Activated CD8-positive, alpha-beta memory T cell treated with anti-CD3 and anti-CD28 coated beads, Interleukin-2, amount 10 ng/mL, durations not matched to agents 7 days and 5 days (primary cell): ENCODE measurements at places on chromosomes 11 and 22. TPM values are rescaled to one million over a fixed set of nuclear protein-coding genes. Genes with fewer than 3 reads are reported as not detected.

GRCh38 chr11:34632105-34632791 is 11.4 kb downstream of the EHF start:
- DNase-seq, result no peak

DNA sequence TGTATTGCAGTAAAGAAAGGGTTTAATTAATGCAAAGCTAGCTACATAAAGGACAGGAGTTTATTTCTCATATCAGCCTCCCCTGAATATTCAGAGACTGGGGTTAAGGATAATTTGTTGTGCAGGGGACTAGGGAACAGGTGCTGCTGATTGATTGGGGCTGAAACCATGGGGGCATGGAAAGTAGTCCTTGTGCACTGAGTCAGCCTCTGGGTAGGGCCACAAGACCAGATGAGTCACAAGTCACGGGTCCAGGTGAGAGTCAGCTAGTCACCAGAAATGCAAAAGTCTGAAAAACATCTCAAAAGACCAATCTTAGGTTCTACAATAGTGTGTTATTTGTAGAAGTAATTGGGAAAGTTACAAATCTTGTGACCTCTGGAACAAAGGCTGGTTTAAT is 32.9 kb upstream of the SYT13 start:
- no peak for DNase-seq

GRCh38 chr11:77435972-77436371 is 37.9 kb downstream of the PAK1 start:
- no peak for DNase-seq

DNA sequence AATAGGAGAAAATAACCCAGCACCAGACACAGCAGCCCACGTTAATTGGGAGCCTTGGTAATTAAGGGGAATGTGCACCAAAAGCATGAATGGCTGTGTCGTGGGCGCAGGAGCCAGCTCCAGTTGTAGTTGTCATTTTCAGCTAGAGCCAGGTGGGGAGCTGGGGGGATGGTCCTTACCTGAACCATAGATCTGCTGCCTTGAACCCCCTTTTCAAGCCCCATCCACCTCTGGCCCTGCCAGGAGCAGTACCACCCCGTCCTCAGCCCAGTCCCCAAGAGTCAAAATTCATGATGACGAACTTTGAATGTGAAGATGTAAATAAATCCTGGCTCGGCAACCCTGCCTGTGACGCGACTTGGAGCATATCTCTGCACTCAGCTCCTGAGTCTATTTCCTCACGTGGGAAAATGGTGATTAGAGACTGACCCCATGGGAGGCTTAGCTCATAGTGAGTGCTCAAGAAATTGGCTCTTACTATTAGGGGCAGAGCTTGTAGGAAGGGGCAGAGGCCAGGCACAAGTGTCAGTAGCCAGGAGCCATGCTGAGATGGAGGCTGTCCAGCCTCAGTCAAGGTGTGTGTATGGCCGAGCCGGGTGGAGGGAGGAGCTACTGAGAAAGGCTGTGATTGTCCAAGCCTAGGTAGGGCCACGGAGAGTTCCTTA is 794 bp upstream of the FXYD6 start:
- DNase-seq, result no peak

DNA sequence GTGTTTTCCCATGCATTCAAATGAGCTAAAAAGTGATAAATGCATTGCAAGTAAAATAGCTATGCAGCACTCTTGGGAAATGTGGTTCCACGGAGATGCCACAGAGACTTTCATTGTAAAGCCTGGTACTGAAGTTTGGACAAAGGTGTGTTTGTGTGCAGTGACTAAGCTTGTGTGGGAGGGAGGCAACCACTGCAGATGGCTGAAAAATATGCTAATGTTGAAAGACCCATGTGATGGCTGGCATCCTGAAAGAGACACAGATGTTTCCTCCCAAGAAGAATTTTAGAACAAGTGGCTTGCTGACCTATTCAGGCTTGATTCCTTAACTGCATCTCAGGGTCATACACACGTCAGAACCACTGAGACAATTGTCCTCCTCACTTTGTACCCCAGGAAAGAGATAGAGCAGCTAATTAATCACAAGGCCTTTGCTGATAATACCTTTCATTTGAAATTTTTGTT is 73.8 kb downstream of the FAM76B start:
- DNase-seq, result no peak

- DNase-seq, result no peak
Measured at GRCh38 chr11:11461473-11461872, 108.4 kb upstream of the CSNK2A3 start.

- no peak for DNase-seq
Measured at GRCh38 chr22:16958475-16958874, 49.5 kb downstream of the GAB4 start.

GRCh38 chr11:65851083-65851579 is 6.8 kb downstream of the CFL1 start:
- peak; percentile 52 for DNase-seq

GRCh38 chr11:31030138-31030792 is 339.3 kb downstream of the DCDC1 start:
- DNase-seq, result no peak

DNA sequence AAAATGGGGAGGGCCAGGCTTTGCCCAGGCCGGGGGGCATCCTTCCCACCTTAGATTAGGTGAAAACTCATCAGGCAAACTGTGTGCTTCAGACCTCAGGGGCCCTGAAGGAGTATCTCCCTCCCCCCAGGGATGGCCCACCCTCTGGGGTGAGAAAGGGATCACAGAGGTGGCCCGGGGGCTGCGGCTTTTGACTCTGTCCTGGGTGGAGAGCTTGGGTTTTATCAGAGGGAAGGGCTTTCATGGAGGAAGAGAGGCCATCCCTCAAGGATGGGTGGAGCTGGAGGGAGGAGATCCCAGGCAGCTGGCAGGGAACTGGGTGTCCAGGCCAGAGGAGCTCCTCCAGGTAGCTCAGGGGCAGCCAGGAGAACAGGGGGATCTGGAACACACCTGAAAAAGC is 3.1 kb upstream of the PPP2R5B start:
- DNase-seq, result no peak

- no peak for DNase-seq
Measured at GRCh38 chr11:117217141-117218084, 14.5 kb downstream of the PCSK7 start.

DNA sequence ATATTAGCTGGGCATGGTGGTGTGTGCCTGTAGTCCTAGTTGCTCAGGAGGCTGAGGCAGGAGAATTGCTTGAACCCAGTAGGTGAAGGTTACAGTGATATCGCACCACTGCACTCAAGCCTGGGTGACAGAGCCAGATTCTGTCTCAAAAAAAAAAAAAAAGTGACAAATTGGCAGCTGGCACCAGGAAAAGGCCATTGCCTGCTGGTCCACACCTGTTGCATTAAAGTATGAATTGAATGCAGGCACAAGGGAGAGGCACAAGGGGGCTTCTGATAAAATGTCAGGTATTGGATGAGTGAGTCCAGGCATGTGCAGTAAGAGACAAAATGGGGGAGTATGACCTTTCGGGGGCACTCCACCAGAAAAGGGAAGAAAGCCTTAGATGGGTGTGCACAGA is 28.2 kb downstream of the ZNF70 start:
- DNase-seq, result no peak

GRCh38 chr22:23067691-23068090 is 2.6 kb upstream of the GNAZ start:
- DNase-seq, result no peak

DNA sequence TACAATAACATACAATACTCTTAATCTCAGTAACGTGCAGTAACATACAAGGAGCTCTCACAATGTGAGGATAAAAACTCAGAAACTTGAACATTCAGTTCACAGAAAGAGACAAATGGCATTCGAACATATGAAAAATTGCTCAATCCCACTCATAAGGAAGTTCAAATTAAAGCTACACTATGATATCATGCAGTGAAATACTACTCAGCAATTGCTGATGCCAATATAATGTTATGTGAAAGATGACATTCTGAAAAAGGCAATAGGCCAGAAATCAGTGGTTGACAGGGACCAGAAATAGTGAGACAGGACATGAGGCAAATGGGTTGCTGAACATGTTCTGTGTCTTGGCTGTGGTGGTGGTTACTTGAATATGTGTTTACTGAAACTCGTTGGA is 33.7 kb upstream of the PITPNB start:
- DNase-seq, result no peak

GRCh38 chr11:73416786-73417185 is 40.6 kb downstream of the RELT start:
- no peak for DNase-seq

DNA sequence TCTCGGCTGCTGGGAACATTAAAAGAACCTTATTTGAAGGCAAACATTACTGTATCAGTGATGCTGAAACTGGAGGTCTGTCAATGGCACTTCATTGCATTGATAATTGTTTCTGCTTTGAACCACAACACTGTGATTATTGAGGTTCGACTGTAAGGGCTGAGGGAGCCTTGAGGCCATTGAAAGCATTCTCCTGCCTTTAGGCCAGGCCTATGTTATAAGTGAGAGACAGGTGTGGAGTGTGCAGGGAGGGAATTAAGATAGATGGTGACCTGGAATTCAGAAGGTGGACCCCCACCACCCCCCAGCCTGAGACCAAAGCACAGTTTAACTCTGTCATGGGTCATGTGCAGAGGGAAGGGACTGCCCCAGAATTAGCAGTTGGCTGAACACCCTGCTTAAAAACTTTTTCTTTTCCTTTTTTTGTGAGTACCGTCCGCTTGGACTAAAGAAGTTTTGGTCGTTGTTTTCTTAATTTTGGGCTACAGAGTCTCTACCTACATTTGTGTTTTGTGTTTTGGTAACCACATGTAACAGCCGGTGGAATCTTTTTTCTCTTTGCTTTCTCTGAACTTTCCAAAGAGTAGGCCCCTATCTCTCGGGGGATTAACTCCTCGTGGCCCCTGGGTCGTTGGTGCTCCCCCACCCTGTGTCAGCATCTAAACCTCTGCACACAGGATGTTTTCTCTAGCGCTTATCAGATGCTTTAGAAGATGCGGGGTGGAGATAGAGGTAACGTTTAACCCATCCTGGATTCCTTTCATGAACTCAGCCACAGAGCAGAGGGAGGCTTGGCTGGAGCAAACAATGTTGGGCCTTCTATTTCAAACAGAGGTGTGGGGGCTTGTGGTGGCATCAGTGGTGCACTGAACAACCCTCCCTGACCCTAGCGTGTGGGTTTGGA is 43.7 kb downstream of the ZBTB16 start:
- peak; percentile 47 for DNase-seq

TEX54 gene
- total RNA-seq, result not detected

EIF3F gene
- 234 TPM for total RNA-seq

CD248 gene
- total RNA-seq, result 35.5 TPM

NAALAD2 gene
- not detected for total RNA-seq

CHRDL2 gene
- not detected for total RNA-seq

GSTT2B gene
- not detected for total RNA-seq

MYO7A gene
- 0.28 TPM for total RNA-seq

ISX gene
- total RNA-seq, result not detected

IGLL5 gene
- not detected for total RNA-seq

STK33 gene
- 1.4 TPM for total RNA-seq
